NCI-H2171 (cell line): ENCODE measurements at places on chromosomes 11 and 22.

GRCh38 chr11:8671651-8672062 lies 10.8 kb downstream of the TRIM66 start:
- peak; percentile 80 for DNase-seq

DNA sequence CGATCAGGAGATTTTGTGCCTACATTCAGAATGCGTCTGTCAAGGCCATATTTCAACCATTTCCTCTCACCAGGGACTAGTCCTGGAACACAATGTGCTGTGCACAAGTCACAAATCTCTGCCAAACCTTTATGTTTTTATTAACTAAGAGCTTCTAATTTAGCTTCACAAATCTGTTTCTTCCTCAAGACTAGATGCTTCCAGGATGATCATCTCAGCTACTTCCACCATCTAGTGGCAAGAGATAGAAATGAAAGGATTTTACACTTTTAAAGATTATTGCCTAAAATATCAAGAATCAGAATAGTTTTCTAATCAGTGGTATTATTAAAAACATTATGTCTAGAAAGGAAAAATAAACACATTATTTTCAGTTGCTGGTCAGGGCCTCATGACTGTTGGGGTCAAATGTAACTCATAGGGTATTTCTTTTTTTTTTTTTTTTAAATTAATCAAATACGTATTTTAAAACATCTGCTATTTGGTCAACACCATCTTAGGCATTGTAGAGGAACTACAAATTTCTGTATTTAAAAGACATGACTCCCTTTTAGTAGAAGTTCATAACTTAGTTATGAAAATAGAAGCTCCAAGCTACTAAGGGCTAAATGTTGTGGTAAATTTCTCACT lies 1102.6 kb downstream of the DLG2 start:
- no peak for DNase-seq

GRCh38 chr11:35237351-35237750 lies 98.4 kb downstream of the CD44 start:
- DNase-seq = no peak

DNA sequence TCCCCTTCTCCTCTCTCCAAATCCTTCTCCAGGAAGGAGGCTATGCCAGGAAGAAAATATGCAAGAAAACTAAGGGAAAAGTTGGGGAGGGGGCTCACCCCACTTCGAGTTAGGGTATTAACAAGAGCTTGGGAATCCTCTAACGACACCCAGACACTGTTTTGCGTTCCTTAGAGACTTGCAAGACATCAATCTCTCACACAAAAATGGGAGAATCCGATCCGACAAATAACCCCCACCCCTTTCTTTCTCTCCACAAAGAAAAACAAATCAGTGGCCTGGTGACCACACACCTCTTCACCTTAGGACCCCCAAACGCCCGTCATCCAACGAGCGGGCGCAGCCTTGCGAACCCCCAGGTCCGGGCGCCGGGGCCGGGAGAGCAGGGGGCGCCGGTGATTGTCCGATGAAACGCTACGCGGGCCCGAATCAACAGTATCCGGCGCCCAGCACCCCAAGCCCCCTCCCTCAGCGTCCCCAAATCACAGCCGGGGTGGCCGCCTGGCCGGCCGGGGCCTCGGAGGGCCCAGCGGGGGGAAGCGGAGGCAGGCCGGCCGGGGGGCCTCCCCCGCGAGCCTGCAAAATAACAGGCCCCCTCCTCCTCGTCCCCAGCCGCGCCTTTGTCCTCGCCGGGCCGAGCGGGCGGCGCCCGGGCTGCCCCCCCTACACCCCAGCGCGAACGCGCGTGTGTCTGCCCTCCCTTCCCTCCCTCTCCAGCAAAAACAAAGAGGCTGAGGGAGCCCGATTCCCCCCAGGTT lies 690 bp downstream of the CSNK1E start:
- DNase-seq = peak; percentile 23

DNA sequence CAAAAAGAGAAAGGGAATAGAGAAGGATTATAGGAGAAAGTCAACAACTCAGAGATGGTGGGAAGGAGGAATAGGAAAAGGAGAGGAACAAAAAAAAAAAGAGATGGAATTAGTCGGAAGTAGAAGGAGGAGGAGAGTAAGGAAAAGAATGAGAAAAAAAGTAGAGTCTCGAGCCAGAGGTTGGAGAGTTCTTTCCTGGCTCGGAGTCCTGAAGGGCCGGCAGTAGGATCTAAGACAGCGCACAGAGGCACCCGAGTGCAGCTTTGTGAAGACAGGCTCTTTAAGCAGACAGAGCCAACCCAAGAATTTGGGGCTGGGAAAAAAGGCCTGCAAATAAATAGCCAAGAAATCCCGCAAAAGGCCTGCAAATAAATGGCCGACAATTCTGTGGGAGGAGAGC lies 170.4 kb upstream of the CCDC90B start:
- no peak for DNase-seq
